Smooth muscle cell of the coronary artery (primary cell): ENCODE measurements at places on chromosomes 5 and 9. TPM values are rescaled to one million over a fixed set of nuclear protein-coding genes. Genes with fewer than 3 reads are reported as not detected.

GPX3 gene
- total RNA-seq = 15.8 and 54.4 TPM in 2 replicates

OLFM1 gene
- total RNA-seq = 0.15 and 4.2 TPM in 2 replicates

IFNE gene
- total RNA-seq = 2.2 and 4.4 TPM in 2 replicates

CATSPER3 gene
- total RNA-seq = 0.08 TPM in 1 of 2 replicates, not detected in the other

CDC25C gene
- 2.3 TPM in 1 of 2 replicates, not detected in the other for total RNA-seq

ARL14EPL gene
- total RNA-seq = not detected in 2 replicates

PGM5 gene
- total RNA-seq = 2.3 and 44.2 TPM in 2 replicates

LHX3 gene
- total RNA-seq = not detected in 2 replicates

CLK4 gene
- total RNA-seq = 26.1 and 40.5 TPM in 2 replicates

ARSI gene
- total RNA-seq = 0.83 and 2.3 TPM in 2 replicates
